ENCODE measurements at places on chromosomes 3 and 15. TPM values are rescaled to one million over a fixed set of nuclear protein-coding genes. Genes with fewer than 3 reads are reported as not detected.

The CAMK2N2 gene
- polyA plus RNA-seq, result 0.17 TPM

The GPR149 gene
- polyA plus RNA-seq, result not detected

DNA sequence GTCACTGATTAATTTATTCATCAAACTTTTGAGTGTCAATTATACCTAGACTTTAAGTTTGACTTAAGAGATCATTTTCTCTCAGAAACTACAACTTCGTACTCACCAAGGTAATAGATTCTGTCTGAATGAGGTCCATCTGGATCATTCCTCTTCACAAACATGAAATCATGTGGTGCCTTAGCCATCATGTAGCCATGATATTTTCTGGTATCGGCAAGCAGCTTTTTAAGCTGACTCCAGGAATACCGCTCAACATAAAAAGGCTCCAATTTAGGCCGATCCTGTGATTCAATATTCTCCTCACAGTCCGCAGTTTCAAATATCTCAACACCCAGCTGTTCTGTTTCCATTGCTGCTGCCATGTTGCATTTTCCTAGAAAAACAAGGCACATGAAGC is 5.3 kb downstream of the DPP8 start:
- DNase-seq, result no peak

DNA sequence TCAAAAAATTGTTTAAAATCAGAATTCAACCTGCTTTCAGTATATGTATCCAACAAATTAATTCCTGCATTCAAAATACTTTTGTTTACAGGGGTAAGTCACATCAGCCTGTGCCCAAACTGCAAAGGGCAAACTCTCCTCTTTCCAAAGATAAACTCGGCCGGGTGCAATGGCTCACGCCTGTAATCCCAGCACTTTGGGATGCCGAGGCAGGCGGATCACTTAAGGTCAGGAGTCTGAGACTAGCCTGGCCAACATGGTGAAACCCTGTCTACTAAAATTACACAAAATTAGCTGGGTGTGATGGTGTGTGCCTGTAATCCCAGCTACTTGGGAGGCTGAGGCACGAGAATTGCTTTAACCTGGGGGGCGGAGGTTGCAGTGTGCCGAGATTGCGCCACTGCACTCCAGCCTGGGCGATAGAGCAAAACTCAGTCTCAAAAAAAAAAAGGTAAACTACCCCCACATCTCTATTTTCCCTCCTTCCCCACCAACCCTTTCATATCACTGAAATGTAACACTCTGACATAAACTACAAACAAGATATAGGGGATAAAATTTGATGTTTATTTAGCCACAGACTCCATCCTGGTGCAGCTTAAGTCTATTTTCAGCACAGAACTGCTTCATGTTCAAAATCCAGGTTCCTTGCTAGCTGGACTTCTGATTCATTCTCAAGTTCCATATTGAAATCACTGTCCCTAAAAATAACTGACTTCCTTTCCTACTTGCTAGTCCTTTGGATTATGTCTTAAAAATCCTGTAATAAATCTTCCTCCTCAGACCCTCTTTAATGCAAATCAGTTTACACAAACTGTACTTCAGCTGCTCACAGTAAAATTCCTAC is 15.4 kb downstream of the UBP1 start:
- no peak for DNase-seq

DNA sequence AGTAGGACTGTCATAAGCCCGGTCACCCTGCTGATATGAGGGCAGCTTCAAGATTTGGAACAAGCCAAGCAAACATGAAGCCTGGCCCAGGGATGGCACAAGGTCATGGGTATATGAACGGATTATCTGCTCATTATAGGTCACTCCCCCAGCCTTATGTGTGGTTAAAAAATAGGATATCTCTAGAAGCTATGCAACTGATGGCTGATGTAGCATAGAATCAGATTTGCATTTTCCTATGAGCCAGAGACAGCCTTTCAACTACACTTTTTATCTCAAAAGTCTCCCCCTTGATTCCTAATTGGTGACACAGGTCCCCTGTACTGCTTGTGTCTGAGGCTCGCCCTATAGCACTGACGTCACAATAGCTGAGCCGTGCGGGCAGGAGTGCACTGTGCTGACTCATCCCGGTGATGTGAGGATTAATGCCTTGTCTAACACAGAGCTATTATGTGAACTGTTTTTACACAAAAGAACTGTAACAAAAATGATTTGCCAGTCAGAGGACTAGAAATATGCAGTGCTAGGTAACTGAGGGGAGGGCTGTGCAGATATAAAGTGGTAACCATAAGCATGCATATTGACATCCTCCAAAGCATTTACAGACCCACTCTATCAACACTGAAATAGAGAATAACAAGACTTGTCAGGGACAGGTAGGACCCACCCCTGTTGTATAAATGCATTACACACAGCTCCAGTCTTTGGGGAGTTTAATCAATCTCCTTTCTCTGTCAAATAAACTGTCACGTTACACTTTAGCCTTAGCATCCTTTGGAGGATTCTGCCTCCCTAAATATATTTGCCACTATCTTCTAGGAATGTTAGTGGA is 204.9 kb downstream of the TIGIT start:
- no peak for DNase-seq

GRCh38 chr3:131540143-131540542 is 37.4 kb upstream of the MRPL3 start:
- no peak for DNase-seq

- no peak for DNase-seq
Observed at GRCh38 chr3:136136454-136136853, 59.7 kb downstream of the MSL2 start.

DNA sequence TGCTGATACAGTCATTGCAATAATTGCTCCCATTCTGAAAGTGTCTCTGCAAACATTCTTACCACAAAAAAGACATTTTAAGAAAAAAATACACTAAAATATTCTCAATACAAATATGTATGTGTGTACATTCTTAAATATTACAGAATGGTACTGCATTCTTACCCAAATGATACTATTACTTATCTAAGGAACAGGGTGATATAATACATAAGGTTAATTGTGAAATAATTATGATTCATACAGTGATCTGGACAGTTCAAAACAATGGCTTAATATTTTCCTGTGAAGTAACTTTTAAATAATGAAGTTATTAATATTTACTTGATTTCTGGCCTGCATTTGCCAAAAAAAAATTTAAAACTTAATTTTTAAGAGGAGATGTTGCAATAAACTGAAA is 694.6 kb downstream of the TUSC7 start:
- no peak for DNase-seq

- DNase-seq, result no peak
Observed at GRCh38 chr15:58532126-58532525, 100.3 kb downstream of the LIPC start.
